ENCODE measurements at places on chromosomes 3 and 15.

DNA sequence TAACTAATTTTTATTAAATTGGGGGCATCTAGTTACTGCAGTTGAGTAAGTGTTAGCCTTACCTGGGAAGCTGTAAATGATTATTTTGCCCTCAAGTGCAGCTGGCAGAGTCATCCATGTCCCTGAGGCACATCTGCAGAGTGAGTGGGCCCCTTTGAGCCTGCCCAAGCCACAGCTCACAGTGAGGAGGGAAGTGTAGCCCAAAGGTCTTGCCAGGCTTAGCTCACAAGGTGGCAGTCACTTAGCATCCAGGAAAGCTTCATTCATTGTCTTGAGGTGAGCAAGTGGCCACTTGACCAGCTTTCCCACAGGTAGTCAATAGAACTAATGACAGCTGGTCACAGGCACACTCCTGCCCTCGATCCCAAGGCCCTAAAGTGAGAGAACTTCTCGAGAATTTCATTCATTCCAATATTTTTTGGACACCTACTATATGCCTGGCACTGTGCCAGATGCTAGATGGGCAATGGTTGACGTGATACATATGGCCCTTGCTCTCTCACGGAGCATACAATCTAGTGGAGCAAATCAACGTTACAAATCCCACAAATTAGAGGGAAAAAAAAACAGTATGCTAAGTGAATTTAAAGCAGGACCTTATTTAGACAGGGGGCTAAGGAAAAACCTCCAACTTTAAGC, 163.3 kb upstream of the IL12A start:
- no peak for DNase-seq

DNA sequence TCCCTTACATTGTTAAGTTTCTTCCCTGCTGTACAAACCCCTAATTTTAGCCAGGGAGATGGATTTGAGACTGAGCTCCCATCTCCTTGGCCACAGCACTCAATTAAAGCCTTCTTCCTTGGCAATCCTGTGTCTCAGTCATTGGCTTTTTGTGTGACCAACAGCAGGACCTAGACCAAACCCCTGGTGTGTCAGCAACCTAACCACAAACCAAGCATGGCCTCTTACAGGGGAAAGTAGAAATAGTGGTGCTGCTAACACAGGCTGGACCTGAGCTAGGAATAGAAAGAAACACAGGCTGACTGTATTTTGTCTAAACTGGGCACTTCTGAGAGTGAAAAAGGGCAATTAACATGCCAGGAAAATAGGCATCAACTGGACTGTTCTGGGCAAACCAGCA, 37.9 kb downstream of the PPCDC start:
- DNase-seq = no peak

DNA sequence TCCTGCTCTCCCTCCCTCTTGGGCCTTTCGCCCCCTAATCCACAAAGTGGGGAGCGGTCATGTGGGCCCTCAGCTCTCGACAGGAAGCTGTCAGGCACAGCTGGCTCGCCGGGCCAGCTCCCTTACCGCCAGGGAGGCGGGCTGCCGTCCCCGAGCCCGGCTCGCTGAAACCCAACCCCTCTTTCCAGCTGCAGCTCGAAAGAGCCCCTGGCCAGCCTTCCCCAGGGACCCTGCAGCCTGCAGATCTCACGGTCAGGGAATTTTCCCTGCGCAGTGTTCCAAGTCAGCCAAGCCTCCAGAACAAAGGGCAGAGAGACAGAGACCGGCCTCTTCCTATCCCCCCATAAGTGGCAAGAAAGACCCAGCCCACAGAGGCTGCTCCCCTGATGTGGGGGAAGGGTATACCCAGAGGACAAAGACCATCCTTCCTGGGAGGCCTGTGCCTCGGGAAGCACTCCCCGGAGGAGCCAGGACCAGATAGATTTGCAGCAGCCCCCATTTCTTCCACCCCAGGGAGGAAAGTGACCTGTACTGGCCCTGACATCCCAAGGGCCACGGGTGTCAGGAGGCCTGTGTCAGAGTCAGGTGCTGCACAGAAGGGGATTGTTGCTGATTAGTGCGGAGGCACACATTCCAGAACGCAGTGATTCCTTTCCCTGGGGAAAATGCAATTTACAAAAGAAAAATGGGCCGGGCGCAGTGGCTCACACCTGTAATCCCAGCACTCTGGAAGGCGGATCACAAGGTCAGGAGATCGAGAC, 32.6 kb downstream of the MAGEF1 start:
- DNase-seq = peak; percentile 79

DNA sequence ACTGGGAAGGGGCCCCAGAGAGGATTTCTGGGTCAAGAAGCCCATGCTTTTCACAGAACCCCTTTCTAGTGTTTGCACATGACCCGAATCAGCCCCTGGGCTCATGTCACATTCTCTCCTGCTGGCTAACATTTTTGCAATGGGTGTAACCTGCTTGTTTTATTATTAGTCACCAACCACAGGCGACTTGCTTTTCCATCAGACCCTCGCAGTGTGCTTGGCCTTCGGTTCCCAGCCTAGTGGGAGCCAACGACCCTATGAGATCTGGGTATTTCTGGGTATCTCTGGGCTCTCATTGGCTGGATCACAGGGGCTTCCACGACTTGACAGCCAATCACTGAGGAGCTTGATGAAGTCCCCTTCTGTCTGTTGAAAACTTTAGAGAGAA, 11.0 kb upstream of the FBLN2 start:
- no peak for DNase-seq

GRCh38 chr3:38142959-38143358, 4.5 kb downstream of the MYD88 start:
- DNase-seq = no peak

- DNase-seq = no peak
These were observed 161.2 kb downstream of the ALCAM start for GRCh38 chr3:105527949-105528348.

GRCh38 chr3:147529551-147529950, 120.4 kb downstream of the ZIC1 start:
- DNase-seq = no peak

DNA sequence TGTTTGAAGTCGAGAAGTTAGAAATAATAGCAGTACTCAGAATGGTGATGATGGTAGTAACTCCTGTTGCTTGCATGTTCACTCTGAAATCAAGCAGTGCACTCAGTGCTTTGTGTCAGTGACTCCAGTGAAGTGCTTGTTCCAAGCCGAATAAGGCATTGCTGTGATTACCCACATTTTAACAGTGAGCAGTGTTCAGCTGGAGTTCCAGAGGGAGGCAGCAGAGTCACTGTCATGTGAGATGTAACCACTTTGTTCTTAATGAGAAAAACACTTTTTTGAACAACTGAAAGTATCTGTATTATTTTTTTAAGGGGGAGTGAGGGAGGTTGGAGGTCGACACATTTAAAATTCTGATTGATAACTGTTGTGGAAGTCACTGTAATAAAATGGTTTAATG, 3.7 kb downstream of the MDFIC2 start:
- DNase-seq = no peak

GRCh38 chr15:96366526-96366877, 36.0 kb downstream of the NR2F2 start:
- peak; percentile 62 for DNase-seq

GRCh38 chr15:38514601-38515000, 50.0 kb downstream of the RASGRP1 start:
- DNase-seq = peak; percentile 40

GRCh38 chr3:98890965-98891910, 10.3 kb downstream of the DCBLD2 start:
- DNase-seq = no peak

GRCh38 chr15:71011503-71012155, 103.6 kb upstream of the THSD4 start:
- DNase-seq = no peak

DNA sequence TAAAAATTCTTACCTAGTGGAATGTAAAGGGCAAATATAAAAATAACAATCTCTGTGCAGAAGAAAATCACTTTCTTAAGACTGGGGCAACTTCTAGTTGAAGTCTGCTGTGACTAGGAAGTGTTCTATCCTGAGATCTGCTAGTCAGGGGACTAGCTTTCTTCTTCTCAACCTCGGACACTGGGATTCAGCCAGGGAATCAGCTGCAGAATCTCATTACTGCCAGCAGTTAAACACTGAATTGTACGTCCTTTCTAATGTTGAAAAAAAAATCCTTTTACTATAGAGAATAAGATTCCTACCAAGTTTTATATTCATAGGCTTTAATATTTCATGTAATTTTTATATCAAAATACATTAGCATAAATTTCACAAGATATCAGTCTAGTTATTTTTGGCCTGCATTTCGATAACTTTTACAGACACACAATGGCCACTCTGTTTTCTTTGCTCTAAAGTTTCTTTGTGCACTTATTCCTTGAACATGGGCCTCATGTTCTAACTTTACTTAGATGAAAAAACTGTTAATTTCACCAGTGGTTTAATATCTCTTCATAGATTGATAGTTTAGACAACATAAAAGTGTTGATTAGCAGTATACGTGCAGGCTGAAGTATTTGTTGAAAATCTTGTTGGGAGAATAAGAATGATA, 2.6 kb upstream of the NEO1 start:
- no peak for DNase-seq

DNA sequence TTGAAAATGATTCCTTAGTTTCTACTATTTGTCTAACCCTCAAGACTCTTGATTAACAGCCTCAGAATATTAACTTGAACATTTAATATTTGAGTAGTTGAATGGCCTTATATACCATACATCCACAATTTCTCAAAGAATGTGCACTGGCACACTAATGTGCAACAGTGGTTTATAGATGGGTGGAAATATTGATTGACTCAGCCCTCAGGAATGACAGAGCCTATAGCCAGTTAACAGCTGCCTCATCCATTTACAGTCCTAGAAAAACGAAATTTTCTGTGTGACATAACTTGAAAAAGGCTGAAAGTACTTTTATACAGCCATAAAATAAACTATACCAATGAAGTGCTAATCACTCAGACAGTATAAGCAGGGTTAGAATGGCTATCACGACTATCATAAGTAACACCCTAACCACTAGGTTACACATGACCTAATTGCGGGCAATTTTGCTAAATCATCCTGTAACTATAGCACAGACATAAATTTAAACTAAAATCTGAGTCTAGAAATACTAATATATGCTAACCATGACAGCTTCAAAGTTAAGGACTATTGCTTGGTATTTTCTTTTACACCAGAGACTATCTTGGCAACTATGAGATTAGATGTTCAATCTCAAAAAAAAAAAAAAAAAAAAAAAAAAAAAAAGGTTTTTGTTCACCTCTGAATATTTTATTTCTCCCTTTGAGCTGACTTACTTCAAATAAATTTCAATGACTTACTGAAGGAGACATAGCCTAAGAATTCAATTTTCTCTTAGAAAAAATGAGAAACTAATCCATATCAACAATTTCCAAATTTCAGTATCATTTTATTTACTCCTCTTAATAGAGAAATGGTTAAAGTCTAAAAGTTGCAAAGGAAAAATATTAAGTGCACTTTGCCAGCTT, 9.3 kb downstream of the SECISBP2L start:
- DNase-seq = no peak

DNA sequence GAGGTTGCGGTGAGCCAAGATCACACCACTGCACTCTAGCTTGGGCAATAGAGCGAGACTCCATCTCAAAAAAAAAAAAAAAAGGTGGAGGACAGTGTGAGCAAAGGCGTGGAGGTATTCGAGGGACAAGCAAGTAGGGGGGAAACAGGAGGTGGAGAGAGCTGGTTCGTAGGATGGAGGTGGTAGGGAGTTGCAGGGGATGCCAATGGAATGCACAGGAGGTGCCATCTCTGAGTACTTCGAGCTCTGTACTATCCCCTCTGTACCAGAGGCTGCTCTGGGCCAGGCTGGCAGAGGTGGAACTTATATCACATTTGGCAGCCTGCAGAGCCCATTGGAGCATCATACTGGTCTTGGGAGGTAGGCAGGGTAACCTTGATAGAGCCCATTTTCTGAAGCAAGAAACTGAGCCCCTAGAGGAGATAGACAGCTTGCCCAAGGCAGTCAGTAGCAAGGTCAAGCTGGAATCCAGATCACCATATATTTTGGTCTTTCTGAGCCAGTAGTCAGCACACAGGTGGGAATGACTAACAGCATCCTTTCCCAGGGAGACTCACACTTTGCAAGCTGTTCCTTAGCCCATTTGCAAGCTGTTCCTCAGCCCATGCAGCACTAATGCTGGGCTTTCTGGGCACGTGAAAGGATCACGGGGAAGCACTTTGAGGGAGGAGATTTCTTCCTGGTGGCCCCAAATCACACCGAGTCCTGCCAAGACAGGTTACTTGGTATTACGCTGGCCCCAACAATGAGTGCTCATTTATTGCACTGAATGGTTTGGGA, 9.2 kb upstream of the CCDC33 start:
- no peak for DNase-seq

DNA sequence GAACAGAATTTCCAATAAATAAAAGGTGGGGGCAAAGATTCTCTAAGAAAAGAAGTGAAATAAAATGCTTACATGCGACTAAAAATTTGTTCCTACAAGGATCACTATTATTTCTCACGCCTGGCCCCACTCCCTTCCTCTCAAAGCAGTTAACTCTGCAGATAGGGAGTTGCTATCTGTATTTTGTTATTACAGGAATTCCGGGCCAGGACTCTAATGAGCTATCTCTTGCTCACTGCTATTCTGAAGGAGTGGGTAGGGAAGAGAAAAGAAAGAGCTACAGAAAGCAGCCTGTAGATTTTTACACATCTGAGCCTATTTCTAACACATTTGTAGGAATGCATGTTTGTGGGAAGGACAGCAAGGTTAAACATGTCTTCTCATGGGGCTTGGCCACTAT, 140.4 kb downstream of the PCCB start:
- no peak for DNase-seq

GRCh38 chr3:13207578-13207922, 134.3 kb upstream of the IQSEC1 start:
- DNase-seq = no peak

GRCh38 chr3:130601442-130601971, 84.5 kb downstream of the COL6A6 start:
- peak; percentile 12 for DNase-seq

DNA sequence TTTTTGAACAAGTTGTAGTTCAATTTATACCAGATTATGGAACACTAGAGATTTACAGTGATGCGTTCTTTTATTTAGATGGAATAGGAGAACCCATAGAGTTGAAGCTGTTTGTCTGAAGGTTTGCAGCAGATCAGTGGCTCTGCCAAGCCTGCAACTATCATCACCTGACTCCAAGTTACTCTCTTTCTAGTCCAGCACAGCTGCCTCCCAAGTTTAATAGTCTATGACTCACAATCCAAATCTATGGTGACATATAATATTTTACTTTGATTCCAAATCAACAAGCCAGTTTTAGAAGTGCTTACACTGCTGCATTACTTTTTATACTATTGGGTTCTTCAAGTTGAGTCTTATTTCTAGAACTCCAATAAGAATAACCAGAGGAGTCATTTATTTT, 400.4 kb downstream of the LPP start:
- DNase-seq = no peak

- DNase-seq = no peak
These were observed 11.1 kb downstream of the UACA start for GRCh38 chr15:70752193-70752635.

GRCh38 chr15:43948691-43949325, 122.0 kb downstream of the WDR76 start:
- no peak for DNase-seq

- DNase-seq = no peak
These were observed 322.9 kb downstream of the SLC9A9 start for GRCh38 chr3:143525408-143525807.

Measured in retina (tissue), 1 donor.